ENCODE measurements at places on chromosomes 6 and 20.
A peak's percentile ranks its signal among the peaks of the same experiment; 100 is the strongest.

DNA sequence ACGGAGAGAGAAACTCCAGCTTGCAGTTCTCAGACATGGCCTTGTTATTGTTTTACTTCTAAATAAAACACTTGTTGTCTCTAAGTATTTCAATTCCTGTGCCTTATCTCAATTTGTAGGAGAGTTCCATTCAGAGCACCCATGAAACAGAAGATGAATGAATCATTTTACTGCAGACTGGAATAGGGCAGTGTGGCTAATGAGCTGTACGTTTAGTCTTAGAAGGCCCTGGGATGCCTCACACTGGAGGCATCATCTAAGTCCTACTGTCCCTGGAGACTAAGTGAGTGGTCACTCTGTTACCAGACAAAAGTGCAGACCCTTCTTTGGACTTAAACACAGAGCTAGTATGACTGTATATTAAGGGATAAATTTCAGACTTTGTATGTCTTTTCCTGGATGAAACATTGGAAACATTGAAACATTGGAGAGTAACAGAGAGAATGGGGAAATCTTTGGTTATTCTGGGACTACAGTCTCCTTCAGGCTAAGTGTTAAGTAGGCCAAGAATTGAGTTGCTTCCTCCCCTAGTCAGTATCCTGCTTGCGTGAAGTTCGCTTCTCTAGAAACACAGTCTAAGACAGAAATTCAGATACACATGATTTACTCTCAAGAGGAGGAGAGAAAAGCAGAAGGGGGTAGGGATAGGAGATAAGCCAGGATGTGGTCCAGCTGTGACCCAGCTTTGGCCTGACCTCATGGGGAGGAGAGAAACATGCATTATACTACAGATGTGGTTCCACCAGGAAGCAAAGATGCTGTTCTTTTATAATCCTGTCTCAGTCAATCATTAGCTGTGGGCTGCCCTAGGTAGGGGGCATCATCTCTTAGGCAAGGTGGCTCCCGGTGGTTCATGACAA lies 167.4 kb upstream of the BMP2 start:
- H3K4me1 ChIP-seq, result no peaks in the 10 kb centered on the region
- DNase-seq, result no peak
- H3K27ac ChIP-seq, result no peak overlapping the region
- H3K36me3 ChIP-seq, result no peaks in the 10 kb centered on the region
- no peaks in the 10 kb centered on the region for H3K27me3 ChIP-seq
- H3K4me3 ChIP-seq, result no peak overlapping the region

- no peak for DNase-seq
- no peak overlapping the region for H3K4me3 ChIP-seq
- no peak overlapping the region for H3K27ac ChIP-seq
- no peaks in the 10 kb centered on the region for H3K36me3 ChIP-seq
Observed at GRCh38 chr6:3568396-3569082, 111.7 kb upstream of the SLC22A23 start.

DNA sequence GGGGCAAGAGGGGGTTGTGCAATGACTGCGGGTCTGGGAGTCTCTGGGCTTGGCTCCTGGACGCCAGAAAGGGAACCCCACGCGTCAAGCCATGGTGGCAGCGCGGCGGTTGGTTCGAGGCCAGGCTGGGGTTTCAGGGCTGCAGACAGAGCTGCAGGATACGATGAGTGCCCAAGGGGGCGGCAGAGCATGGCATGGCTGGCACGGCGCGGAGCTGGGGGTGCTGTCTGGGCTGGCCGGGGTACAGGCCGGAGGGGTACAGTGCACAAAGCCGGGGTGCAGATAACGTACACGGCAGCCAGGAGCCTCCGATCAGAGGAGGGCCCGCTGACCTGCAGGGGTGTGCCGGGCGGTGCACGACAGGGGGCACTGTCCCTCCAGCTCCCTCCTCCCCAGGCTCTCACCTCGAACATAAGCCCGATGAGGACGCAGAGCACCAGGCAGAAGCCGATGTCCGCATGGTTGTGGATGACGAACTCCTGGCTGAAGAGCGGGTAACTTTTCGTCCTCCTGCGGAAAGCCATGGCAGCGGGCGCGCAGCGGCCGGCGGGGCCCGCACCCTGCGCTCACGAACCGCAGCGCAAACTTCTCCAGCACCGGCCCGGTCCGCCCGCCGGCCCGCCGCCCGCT lies 353 bp downstream of the TRAM2 start:
- H3K4me1 ChIP-seq, result peaks cover 45% of the 10 kb centered on the region
- H3K27ac ChIP-seq, result peak overlapping the region; percentile 98
- peak; percentile 94 for DNase-seq

GRCh38 chr20:25408890-25409289 lies 1.4 kb downstream of the GINS1 start:
- peak; percentile 30 for DNase-seq
- peaks cover 14% of the 10 kb centered on the region for H3K4me1 ChIP-seq
- H3K36me3 ChIP-seq, result peaks cover 38% of the 10 kb centered on the region
- no peaks in the 10 kb centered on the region for H3K27me3 ChIP-seq

- H3K27me3 ChIP-seq, result peaks cover 80% of the 10 kb centered on the region
- H3K27ac ChIP-seq, result no peak within 1 kb of the TSS
- H3K4me1 ChIP-seq, result no peaks in the 10 kb centered on the region
- no peak for DNase-seq
Observed at GRCh38 chr20:1491281-1491840, at the start of gene SIRPB2. SIRPB2 (minus strand) TSS chr20:1491420; CDS start chr20:1491359, 61 bp downstream.

GRCh38 chr20:21323640-21324039 lies 20.5 kb downstream of the XRN2 start:
- H3K27me3 ChIP-seq, result no peaks in the 10 kb centered on the region
- H3K27ac ChIP-seq, result peak overlapping the region; percentile 24
- H3K4me1 ChIP-seq, result peaks cover 31% of the 10 kb centered on the region
- H3K4me3 ChIP-seq, result no peak overlapping the region

- no peak overlapping the region for H3K27ac ChIP-seq
- no peak for DNase-seq
- H3K4me3 ChIP-seq, result no peak overlapping the region
- H3K36me3 ChIP-seq, result no peaks in the 10 kb centered on the region
- H3K4me1 ChIP-seq, result peaks cover 4% of the 10 kb centered on the region
Observed at GRCh38 chr20:50991076-50991475, 31.8 kb downstream of the KCNG1 start.

GRCh38 chr6:108002365-108003221 lies 44.6 kb upstream of the SEC63 start:
- no peaks in the 10 kb centered on the region for H3K4me1 ChIP-seq
- H3K36me3 ChIP-seq, result no peaks in the 10 kb centered on the region
- DNase-seq, result no peak
- no peak overlapping the region for H3K4me3 ChIP-seq

DNA sequence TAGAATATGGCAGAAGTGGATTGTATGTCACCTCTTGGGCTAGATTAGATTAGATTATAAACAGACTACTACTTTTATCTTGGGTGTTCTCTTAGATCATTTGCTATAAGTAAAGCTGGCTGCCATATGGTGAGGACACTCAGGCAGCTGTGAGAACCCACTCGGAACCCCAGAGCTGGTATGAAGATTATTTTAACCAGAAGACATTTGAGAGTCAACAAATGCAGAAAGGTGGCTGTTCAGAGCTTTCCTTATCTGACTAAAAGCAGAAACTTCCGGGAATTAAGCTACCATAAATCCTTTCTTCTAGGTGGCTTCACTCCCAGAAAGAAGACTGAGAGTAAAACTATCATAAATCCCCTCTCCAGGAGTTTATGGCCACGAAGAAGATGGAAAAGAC lies 91.9 kb downstream of the RNGTT start:
- DNase-seq, result no peak
- H3K36me3 ChIP-seq, result no peaks in the 10 kb centered on the region
- no peak overlapping the region for H3K27ac ChIP-seq
- no peaks in the 10 kb centered on the region for H3K27me3 ChIP-seq
- peaks cover 25% of the 10 kb centered on the region for H3K4me1 ChIP-seq

DNA sequence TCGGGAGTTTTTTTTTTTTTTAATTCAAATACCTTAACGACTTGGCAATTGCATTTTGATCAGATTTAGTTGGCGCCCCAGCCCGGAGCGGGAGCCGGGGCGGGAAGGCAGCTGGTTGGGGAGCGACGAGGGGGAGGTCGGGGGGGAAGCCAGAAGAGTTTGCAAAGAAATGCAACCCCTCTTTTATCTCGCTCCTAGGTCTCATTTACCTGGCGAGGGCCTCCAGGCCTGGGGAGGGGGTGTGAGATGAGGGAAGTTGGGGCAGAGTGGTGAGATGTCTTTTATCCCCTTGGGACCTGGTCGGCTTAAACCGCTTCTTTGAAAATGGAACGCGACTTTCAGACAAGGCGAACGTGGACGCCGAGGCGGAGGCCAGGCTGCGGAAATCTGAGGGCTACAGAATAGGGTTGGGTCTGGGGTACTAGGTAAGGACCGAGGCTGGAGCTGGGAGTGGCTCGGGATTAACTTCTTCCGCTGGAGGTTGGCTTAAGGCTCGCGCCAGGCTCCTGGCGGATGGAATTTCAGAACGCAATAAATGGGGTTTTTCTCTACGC lies 40.3 kb downstream of the NCR2 start:
- H3K4me3 ChIP-seq, result no peak overlapping the region
- no peak for DNase-seq
- H3K4me1 ChIP-seq, result peaks cover 27% of the 10 kb centered on the region
- 0 out of 2 replicates have a peak, but pooled peaks cover 5% of the 10 kb centered on the region for H3K27me3 ChIP-seq

DNA sequence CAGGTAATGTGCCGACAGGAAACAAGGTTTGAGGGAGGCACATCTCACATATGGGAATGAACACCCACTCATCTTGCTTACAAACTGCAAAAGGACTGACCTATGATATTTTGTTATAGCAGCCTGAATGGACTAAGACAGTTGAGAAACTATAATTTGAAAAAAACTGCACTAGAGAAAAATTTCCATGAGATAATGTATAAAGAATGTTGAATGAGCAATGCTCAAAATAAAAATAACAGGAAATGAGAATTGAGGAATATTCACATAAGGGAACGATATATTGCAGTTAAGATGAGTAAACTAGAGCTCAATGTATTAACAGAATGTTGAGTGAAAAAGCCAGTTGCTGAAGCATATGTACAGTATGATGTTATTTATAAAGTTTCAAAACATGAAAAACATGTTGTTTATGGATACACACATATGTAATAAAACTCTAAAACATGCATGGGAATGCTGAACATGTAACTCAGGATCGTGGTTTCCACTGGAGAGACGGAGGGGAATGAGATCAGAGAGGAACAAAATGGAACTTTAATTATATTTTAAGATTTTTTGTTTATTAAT lies 6.3 kb upstream of the TBC1D22B start:
- no peak for DNase-seq
- peak overlapping the region; percentile 28 for H3K27ac ChIP-seq
- no peak overlapping the region for H3K4me3 ChIP-seq
- H3K27me3 ChIP-seq, result no peaks in the 10 kb centered on the region
- peaks cover 4% of the 10 kb centered on the region for H3K4me1 ChIP-seq

GRCh38 chr20:33606118-33606771 lies 55.9 kb upstream of the C20orf144 start:
- H3K27me3 ChIP-seq, result no peaks in the 10 kb centered on the region
- H3K36me3 ChIP-seq, result peaks cover 27% of the 10 kb centered on the region
- no peak overlapping the region for H3K4me3 ChIP-seq
- DNase-seq, result no peak

DNA sequence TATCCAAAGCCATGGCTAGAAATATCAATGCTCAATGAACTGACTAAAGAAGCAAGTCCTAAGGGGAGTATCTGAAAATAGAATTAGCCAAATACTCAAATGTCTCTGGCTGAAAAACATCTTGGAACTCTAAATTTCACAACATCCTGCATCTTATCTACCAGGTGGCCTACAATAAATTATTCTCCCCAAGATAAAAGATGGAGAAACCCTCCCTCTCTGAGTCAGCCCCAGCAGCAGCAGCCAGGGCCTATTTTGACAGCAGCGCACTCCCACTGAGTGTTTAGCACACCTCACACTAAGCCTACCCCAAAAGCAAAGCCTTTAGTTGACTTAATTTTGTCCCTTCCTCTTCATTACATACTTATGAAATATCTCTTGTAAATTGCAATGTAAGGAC lies 5.9 kb downstream of the CALHM6 start:
- H3K36me3 ChIP-seq, result no peaks in the 10 kb centered on the region
- peaks cover 36% of the 10 kb centered on the region for H3K27me3 ChIP-seq
- H3K4me1 ChIP-seq, result peaks cover 4% of the 10 kb centered on the region
- H3K27ac ChIP-seq, result no peak overlapping the region
- H3K4me3 ChIP-seq, result no peak overlapping the region

DNA sequence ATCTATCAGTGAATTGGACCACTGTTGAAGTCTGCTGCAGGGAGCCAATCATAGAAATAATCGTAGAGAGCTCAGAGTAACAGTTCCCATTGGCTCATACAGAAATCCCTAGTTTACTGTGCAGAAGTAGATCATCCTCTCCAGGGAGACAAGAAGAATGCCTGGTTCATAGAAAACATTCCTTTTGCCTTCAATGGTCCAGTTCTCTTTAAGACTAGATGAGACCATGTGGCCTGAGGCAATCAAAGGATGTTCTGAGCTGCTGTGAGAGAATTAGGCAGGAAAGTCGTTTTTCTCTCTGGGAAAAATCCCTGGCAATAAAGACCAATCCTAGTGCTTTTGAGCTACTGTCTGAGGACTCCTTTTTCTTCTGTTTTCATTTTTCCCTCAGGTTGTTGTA lies 208.4 kb downstream of the CENPW start:
- DNase-seq, result no peak
- H3K27me3 ChIP-seq, result no peaks in the 10 kb centered on the region
- H3K27ac ChIP-seq, result no peak overlapping the region
- no peaks in the 10 kb centered on the region for H3K4me1 ChIP-seq
- no peak overlapping the region for H3K4me3 ChIP-seq

DNA sequence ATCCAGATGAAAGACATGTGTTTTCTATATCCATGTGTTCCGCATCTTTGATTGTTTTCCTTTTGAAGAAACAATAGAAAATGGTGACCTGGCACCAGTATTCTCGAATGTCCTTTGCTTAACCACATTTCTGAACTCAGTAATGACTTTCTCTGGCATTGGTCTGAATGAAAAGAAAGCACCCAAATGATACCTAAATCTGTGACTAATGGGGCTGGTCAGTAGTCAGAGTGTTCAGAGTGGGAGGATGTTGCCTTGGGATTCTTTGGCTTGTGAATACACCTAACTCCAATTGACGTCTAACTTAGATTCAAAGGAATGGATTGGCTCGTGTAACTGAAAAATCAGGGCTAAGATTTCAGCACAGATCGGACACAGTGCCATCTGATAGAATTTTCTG lies 27.1 kb downstream of the PARD6B start:
- DNase-seq, result peak; percentile 37
- no peak overlapping the region for H3K27ac ChIP-seq
- no peak overlapping the region for H3K4me3 ChIP-seq
- H3K27me3 ChIP-seq, result no peaks in the 10 kb centered on the region
- H3K36me3 ChIP-seq, result no peaks in the 10 kb centered on the region

GRCh38 chr6:16406966-16407365 lies 168.6 kb downstream of the GMPR start:
- H3K4me1 ChIP-seq, result no peaks in the 10 kb centered on the region
- no peak overlapping the region for H3K4me3 ChIP-seq
- H3K27me3 ChIP-seq, result no peaks in the 10 kb centered on the region

GRCh38 chr6:69867639-69867976 lies 1.3 kb downstream of the COL19A1 start:
- peak overlapping the region; percentile 31 for H3K4me3 ChIP-seq
- no peak overlapping the region for H3K27ac ChIP-seq
- peaks cover 6% of the 10 kb centered on the region for H3K4me1 ChIP-seq
